Cortex of kidney (tissue), 1 donor: ENCODE measurements at places on chromosomes 1 and 21.

DNA sequence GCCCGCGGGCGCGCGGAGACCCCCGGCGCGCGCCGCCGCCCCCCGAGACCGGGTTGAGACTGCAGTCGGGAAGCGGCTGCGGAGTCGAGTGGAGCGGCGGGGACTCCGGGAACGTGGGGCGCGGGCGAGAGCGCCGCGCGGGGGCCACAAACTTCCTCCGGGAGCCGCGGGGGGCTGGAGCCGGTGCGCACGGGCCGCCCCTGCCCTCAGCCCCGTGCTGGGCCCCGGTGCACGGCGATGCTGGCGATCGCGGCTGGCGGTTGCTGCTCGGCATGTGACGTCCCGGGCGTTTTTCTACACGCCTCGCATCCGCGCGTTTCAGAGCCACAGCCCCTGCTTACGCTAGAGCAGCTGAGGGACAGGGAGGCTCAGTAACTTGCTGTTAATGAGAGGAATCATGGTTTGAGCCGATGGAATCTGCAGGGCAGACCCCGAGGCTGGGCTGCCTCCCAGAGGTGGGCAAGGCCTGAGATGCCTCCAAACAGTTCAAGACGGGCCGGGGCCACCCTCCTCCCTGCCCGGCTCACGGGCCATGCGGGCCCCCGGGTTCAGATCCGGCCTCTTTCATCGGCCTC lies 520 bp downstream of the TMEM201 start:
- DNase-seq = no peak

- no peak for DNase-seq
Measured at GRCh38 chr1:180267211-180267561, 37.1 kb downstream of the LHX4 start.

GRCh38 chr1:118101515-118101844 lies 83.5 kb downstream of the SPAG17 start:
- DNase-seq = no peak

GRCh38 chr21:39489380-39489924 lies 37.7 kb downstream of the SH3BGR start:
- no peak for DNase-seq

DNA sequence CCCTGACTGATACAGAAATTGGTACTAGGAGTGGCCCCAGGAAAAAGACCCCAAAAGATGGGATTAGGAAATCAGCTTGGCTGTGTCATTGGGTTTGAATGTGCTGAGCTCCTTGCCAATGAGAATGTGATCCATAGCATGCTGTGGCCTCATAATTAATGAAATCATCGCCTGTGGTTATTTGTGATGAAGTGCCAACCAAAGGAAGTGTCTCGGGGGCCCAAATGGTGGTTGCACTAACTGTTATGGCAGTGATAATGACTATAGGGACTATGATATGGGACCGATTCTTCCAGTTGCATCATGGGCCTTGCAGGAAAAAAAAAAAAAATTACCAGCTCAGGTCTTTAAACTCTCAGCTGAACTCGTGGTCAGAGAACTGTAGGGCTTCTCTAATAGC lies 15.4 kb upstream of the ZDHHC18 start:
- no peak for DNase-seq

DNA sequence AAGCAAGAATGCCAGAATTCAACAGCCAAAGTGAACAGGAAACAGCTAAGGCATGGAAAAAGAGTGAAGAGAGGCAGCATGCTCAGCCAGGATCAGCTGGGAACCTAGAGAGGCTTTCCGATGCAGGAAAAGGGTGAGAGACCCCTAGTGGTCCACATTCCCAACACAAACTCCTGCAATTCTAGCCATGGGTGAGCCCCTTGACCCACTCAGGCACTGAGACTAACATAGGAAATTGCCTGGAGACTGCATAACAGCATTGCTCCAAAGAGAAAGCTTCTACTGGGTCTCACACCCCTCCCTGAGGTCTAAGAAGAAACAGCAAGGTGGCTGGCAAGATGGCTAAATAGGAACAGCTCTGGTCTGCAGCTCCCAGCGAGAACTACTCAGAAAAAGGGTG lies 123.2 kb downstream of the LHX8 start:
- no peak for DNase-seq

DNA sequence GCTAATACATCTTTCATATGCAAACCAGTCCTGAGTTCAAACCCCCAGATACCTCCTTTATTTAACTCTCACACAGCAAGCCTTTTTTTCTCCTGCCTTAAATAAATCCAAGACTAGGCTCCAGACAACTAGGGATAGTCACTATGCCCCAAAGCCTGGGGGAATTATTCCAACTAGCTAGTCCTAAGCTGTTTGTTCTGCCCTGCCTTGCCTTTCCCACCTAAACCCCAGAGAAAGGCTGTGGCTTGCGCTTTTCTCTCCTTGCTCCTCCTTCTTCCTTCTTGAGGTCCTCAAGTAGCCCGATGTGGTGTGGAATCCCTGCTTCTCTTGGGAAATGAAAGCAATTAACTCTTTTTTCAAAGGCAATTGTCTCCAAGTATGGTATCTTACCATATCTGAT lies 31.8 kb downstream of the C1orf87 start:
- DNase-seq = no peak

DNA sequence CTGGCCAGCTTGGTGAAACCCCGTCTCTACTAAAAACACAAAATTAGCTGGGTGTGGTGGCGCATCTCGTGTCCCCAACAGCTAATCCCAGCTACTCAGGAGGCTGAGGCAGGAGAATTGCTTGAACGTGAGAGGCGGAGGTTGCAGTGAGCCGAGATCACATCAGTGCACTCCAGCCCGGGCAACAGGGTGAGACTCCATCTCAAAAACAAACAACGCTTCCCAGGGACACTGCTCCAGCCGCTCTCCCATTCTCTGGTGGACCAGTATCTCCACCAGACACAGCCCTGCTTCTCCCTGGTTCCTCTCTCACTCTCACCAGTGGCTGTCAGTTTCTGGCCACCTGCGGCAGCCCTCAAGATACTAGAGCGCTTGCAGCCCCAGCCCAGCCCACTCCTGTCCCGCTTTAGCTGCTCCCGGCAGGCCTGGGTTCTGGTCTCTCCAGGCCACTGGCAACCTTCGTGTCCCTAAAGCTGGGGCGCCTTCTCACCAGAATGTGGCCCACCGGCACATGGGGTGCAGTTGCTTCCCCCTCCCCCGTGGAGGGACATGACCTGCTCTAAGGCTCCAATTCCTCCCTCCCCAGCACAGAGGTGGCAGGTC lies 20.9 kb upstream of the LRRC47 start:
- no peak for DNase-seq

DNA sequence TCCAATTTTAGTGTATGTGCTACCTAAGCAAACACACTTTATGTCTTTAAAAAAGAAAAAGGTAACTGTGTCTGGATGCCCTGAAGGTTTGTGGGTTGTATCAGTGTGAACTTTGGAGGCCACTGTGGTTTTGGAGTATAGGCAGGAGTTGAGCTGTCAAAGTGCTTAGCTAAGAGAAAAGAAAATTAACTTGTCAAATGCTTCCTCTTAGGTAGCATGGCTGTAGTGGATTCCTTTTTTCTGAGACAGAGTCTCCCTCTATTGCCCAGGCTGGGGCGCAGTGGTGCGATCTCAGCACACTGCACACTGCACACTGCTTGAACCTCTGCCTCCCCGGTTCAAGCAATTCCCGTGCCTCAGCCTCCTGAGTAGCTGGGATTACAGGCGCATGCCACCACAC lies 11.2 kb upstream of the SLC41A1 start:
- no peak for DNase-seq

- DNase-seq = no peak
Measured at GRCh38 chr1:242002510-242002909, 3.6 kb upstream of the MAP1LC3C start.

DNA sequence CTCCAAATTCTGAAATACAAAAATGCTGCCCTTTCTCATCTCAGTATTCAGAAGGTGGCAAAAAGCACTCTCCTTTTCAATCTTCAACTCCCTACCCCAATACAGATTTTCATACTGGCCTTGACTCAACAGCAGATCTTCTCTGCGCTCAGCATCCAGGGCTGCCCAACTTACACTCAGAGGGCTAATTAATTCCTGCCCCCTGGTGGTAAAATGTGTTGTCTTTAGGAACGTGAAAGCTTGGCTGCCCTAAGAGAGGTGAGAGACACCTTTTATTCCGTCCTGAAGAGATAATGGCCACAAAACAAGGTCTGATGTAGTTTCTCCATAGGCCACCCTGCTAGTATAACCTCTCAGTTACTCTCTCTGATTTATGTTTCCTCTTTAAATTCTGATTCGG lies 25.0 kb downstream of the KRTAP24-1 start:
- DNase-seq = no peak

GRCh38 chr1:117301901-117302300 lies 65.3 kb upstream of the MAN1A2 start:
- no peak for DNase-seq

DNA sequence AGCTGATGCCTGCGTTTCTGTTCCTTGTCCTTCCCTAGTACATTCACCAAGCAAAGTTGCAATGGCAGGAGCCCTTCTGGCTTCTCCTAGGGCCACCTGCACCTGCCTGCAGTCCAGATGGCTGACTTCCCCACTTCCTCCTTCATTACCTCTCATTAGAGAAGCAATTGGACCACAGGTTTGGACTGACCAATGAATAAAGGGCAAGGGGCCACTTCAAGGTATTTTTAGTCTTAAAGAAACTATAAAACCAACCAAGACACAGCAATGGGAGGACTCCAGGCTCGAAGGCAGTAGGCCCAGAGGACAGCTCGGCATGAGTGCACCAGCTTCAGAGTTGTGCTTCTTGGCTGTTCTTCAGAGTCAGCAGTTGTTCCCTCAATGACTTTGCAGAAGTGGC lies 60.8 kb upstream of the ROR1 start:
- DNase-seq = no peak

DNA sequence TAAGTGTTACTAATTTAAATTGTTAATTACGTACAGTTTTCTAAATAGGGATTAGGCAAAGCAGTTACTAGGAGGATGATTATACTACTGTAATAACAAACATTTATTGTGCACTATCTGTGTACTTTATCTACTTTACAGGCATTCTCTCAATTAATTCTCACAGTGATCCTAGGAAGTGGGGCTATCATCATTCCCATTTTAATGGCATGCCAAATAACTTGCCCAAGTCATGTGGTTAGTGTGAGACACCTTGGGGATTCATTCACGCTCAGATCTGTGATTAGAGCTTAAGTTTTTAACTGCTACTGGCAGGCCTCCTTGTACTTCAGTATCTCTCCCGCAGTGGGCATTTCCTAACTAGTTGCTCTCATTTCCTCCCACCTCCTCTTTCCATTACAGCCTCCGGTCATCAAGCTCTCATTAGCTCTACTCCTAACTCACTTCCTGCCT lies 11.5 kb downstream of the PHLDA3 start:
- no peak for DNase-seq

GRCh38 chr1:160522136-160522535 lies 919 bp downstream of the SLAMF6 start:
- DNase-seq = no peak

DNA sequence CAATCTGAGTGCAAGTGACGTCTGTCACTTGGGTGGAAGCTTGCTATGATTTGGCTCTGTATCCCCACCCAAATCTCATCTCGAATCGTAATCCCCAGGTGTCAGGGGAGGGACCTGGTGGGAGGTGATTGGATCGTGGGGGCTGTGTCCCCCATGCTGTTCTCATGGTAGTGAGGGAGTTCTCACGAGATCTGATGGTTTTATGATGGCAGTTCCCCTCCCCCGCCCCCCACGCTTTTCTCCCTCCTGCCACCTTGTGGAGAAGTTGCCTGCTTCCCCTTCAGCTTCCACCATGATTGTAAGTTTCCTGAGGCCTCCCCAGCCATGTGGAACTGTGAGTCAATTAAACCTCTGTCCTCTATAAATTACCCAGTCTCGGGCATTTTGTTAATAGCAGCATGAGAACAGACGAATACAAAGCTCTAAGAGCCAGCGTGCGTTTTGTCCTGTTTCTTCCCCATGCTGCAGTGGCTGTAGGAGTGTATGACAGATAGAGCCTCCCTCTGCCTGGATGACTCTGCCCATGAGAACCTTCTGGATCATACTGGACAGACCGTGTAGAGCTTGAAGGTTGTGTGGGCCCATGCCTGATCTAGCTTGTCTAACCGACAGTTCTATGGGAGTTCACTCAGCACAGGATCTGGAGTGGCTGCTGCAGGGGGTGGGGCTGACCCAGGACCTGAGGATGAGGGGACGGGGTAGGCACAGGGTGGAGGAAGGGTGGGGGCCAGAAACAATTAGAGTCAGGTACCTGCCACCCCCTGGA lies 139.7 kb upstream of the ERRFI1 start:
- no peak for DNase-seq

DNA sequence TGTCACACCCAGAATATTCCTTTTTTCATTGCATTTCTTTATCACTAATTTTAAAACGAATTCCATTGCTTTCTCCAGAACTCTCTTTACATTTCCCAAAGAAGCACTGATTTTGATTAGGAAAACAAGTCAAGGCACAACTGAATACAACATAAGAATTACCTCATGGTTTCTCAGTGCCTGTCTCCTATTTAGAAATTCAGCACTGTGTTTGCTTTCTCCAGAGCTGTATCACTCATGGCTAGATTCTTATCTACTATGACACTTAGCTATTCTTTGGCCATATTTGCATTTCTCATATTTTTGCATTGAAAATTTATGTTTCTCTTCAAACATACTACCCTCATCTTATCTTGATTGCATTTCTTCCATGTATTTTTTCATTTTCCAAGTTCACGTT lies 1402.0 kb downstream of the MRPL39 start:
- DNase-seq = no peak

DNA sequence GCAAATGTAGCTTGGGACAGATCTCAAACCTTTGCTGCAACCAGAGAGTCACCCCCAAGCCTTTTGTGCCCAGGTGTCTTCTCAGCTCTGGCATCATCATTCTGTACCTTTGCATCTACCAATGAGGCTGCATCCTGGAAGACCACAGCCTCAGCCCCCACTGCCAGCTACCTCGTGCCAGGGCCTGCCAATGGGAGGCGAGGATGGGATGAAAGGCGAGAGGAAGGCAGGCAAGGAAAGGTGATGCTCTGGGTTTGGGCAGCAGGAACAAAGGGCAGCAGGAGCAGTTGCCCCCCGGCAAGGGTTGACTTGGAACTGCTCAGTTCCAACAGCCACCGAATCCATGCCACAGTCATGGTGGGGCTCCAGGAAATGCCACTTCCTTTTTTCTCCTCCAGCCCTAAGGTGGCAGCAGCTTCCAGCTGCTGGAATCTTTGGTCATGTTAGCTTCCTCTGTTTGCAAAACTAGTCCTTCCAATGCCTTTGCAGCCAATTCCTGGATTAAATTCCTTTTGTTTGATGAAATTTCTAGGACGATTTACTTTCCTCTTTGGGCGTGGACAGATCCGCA lies 651.6 kb downstream of the NPHP4 start:
- DNase-seq = no peak

DNA sequence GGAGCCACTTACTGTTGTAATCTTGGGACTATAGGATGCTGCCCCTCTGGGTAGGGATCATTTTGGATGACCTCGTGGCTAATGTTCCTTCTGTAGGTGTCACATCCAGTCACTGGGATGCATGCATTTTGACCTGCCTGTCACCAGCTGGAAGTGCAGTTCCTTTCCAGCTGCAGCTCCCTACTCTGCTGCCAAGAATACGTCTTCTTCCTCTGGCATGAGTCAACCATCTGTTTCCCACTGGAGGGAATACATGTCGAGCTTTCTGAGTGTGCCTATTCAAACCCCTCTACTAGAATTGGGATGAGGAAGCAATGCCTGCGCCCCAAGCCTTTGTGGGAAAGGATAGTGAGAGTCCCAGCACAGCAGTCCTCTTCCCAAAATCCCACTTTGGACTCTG lies 415.5 kb upstream of the ADAMTS5 start:
- DNase-seq = no peak
